Left colon (tissue), 2 donors: ENCODE measurements at places on chromosomes 5 and 9.
A peak's percentile ranks its signal among the peaks of the same experiment; 100 is the strongest.

- no peak for DNase-seq
Observed at GRCh38 chr5:17190242-17190778, 27.1 kb upstream of the BASP1 start.

DNA sequence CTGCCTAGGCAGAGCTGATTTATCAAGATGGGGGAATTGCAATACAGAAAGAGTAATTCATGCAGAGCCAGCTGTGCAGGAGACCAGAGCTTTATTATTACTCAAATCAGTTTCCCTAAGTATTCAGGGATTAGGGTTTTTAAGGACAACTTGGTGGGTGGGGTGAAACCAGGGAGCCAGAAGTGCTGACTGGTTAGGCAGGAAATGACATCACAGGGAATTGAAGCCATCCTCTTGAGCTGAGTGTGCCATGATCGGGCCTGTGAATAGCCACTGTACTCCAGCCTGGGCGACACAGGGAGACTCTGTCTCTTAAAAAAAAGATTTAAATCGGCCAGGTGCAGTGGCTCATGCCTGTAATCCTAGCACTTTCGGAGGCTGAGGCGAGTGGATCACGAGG lies 45.3 kb upstream of the CDK5RAP2 start:
- DNase-seq: no peak

GRCh38 chr9:3972687-3973086 lies 327.2 kb downstream of the GLIS3 start:
- DNase-seq: no peak

DNA sequence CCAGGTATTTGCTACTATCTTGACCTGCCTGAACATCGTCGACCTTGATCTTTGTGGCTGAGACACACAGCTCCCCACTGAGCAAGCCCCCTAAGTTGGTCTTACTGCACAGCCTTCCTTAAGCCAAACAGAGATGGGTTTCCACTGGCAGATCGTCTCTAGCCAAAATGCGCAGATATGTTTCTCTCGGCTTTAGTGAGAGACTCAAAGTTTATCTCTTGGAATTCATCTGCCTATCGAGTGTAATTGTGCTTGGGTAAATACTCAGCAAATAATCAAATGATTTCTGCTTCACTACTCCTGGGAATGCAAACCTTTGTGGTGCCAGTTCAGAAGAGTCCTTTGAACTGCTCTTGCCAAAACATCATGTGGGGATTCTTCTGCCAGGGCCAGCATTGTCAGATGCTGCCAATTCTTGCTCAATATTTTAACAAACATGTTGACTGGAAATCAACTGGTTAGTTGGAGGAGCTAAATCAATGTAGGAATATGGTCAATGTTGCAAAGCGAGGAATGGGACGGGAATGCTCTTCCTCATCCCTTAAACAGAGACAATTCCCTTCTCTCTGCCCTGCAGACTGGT lies 141.2 kb upstream of the SLC28A3 start:
- no peak for DNase-seq

DNA sequence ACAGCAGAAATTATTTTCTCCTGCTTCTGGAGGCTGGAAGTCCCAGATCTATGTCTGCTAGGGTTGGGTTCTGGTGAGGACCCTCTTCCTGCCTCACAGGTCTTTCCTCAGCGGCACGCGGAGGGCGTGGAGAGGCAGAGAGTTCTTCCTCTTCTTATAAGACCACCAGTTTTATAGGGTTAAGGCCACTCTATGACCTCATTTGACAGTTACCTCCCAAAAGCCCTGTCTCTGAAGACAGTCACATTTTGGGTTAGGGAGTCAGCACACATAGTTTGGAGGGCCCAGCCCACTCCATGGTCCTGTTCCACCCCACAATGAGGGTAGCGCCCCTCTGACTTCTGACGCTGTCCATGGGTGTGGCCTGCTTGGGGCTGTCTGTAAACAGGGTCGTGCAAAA lies 46.7 kb downstream of the TRIP13 start:
- DNase-seq: no peak

- DNase-seq: no peak
Observed at GRCh38 chr9:110133059-110133458, 74.9 kb downstream of the C9orf152 start.

DNA sequence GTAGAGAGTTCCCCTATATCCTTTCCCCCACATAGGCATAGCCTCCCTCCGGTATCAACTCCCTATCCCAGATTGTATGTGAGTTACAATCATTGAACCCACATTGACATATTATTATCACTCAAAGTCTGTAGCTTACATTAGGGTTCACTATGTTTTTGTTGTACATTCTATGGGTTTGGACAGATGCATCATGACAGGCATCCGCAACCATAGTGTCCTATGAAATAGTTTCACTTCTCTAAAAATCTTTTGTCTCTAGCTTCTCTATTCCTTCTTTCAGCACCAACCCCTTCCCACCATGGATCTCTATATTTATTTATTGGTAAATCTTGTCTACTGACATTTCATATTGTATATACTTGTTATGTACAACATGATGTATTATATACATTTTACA lies 31.6 kb downstream of the TAF11L14 start:
- DNase-seq: no peak

GRCh38 chr9:93612796-93613154 lies 36.4 kb downstream of the PHF2 start:
- no peak for DNase-seq

GRCh38 chr5:172336676-172337285 lies 53.2 kb upstream of the UBTD2 start:
- no peak for DNase-seq

DNA sequence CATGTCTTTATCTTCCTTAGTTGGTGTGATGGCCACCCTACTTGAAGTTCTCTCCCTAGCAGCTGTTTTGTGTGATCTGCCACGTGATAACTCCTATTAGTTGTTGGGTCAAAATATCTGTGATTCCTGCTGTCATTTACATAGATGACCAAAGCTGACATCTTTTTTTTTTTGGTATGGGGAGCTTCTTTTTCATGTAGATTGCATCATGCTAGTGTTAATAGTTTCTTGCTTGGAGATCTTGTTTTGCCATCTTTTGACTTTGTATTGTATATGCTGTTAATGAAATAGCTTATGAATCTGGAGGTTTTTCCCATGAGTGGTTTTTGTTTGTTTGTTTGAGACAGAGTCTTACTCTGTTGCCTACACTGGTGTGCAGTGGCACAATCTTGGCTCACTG lies 243.8 kb downstream of the KDM4C start:
- DNase-seq: no peak

DNA sequence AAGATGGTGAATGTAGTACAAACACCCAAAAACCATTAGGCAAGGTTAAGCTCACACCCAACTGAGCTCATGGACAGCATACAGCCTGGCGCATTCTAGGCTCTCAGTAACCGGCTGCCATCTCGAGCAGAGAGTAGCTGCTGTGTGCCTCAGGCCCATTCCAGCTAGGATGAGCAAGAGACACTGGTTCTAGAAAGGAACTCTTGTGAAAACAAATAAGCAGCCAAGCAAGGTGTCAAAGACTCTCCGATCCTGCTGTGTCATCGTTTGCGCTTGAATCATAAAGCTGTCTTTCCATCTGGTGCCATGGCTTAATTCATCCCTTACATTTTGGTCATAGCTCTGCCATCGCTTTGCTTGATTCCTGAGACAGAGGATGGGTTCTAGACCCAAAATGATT lies 135.4 kb upstream of the MSX2 start:
- DNase-seq: no peak

DNA sequence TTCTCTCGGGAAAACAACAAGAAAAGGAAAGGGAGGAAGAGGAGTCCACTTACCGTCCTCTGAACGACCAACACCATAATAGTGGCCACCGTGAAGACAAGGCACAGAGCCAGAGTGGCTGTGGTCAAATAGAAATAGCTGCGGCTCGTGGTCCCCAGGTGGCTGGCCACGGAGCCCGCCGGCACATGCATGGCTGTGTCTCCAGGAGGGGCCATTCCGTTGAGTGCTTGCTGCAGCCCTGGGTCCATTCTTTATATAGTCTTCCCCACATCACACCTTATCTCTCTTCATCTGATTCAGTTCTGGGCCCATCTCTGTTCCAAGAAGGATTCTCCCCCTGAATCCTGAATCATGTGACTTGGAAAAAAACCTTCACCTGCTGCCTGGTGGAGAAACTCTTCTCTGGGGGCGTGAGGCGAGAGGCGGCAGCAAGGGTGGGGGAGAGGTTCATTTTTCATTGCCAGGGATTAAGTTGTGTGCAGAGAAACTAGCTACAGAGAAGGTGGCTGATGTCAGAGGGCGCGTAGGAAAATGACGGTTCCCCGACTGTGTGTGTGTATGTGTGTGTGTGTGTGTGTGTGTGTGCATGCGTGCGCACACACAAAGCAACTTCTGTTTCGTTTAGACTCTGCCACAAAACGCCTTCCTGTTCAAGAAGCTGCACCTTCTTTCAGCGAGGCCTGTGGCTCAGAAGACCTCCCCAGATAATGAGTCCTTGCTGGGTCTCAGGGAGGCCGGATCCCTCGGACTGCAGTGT lies at the start of gene TNFSF8:
TNFSF8 (minus strand) TSS at position 536 of the 757 bp plus-strand sequence; CDS start at position 248, 288 bp downstream.
- DNase-seq: no peak

DNA sequence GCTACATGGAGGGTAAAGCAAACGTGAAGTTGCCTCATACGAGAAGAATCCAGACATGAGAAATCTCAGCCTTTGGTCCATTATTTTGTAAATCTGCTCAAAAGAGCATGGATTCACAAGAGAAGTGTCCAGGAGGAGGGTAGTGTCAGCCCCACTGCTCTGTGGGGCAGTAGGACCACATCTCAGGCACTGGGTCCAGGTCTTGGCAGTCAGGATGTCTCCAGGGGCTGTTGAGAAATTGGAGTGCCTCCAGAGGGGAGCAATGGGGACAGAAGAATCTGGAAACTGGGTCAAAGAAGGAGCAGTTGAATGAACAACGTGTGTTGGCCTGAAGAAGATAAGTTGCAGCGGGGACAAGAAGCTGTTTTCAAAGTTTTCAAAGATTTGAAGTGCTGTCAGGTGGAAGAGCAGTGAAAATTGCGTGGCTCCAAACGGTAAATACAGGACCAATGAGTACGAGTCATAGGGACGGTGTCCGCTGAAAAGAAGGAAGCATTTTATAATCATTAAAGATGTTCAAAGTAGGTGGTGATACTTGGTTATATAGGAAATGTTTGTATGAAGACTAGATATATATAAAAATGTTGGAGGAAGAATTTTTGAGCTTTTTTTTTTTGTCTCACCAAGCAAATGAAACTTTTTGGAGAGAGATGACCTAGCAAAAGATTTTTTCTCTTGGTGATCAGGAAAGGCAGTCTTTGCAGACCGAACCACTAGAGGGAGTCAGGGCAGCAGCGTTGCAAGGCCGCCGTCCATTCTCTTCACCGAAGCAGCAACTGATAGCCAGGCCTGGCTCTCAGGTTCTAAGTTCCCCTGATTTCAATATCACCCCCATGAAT lies 57.1 kb upstream of the ZBED3 start:
- peak; percentile 73 for DNase-seq

DNA sequence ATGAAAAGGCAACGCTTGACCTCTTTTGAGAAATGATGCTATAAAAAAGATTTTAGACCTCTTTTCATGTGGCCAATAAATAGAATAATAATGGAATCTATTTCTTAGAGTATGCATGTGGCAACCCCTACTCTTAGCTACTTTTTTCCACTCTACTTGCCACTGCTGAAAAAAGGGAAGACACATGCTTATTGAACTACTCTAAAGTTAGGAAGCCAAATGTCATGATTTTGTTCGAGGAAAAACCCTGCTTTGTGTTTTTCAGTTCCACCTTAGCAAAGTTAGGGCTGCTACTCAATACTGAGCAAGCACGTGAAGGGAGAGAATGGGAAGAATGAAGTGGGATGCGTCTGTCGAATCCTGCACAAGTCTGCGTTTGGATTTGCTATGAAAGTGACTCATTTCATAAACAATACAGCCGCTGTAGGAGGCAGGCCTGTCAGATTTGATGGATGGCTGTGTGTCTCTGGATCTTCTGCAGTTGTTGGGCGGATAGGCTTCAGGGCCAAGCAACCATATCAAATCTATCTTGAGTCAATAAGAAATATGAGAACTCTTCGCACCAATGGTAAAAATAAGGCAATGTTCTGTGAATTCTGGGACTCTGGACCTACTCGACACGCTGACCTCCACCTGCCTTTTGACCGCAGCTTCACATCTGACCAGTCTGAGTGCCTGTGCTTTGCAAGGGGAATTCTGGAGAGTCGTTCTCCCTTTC lies 333.6 kb downstream of the PIK3R1 start:
- no peak for DNase-seq

GRCh38 chr9:4615251-4615650 lies 46.8 kb upstream of the PLPP6 start:
- DNase-seq: no peak

GRCh38 chr5:92548346-92548745 lies 1032.7 kb downstream of the NR2F1-AS1 start:
- no peak for DNase-seq

GRCh38 chr9:76949865-76950264 lies 44.0 kb upstream of the PRUNE2 start:
- no peak for DNase-seq

DNA sequence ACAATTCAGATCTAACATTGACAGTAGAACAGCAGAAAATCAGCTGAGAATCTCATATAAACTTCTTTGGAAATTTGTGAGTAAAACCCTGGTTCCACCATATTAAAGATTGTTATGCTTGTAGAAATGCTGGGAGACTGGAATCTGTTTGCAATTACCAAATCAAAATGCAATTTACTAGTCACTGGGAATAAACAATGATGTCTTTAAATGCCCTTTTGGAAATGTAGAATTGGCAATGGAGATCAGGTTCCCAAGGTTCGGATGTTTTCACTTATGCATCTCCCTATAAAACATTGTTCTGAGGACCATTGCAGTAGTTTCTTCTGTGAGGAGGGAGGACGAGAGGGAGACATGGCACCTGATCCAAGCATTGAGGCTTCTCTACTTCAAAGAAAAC lies 384.4 kb downstream of the TMEM167A start:
- DNase-seq: no peak

- DNase-seq: no peak
Observed at GRCh38 chr5:17229313-17229712, 11.9 kb downstream of the BASP1 start.

GRCh38 chr5:4028384-4028783 lies 432.8 kb downstream of the IRX1 start:
- DNase-seq: no peak

GRCh38 chr5:531749-532315 lies 7.6 kb upstream of the SLC9A3 start:
- DNase-seq: no peak

DNA sequence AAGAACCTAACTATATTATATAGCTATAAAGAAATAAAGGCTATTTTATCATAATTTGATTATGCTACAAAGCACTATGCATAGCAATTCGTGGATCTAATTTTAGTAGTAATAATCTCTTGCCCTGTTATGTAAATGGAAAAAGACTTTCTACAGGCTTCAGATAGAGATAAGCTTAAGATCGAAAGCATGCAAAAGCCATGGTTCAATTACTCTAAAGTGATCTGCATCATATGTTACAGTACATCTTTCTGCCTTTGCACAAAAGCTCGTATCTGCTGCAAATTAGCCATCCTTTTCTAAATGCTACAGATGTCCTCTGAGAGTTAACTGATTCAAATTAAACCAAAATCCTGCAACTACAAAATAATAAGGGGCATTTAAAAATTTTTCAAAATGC lies 234.8 kb upstream of the TMEM161B start:
- DNase-seq: no peak

- DNase-seq: peak; percentile 8
Observed at GRCh38 chr9:77020413-77021290, 1.2 kb downstream of the FOXB2 start.
